ENCODE measurements at places on chromosomes 2 and 18.

DNA sequence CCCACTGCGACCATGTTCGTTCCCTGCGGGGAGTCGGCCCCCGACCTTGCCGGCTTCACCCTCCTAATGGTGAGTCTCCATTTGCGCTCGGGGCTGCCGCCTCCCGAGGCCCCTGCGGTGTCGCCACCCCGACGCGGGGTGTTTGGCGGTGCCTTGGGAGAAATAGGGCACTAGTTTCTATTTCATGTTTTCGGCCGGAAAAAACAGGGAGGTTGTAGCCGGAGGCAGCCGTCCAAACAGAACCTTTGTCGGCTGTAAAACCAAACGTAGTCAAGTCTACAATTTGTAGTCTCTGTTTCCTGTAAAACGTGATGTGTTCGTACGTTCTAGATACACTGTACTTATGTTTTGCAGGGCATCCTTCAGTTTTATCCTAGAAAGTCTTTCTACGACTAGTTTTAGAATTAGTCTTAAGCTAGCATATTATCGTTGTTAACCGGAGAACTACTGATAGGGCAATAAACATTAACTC is 290 bp downstream of the PSMG2 start:
- no peak for DNase-seq

- no peak for DNase-seq
Measured at GRCh38 chr18:66264130-66264529, 339.8 kb downstream of the CDH19 start.

GRCh38 chr18:58097907-58098166 is 53.8 kb downstream of the NEDD4L start:
- DNase-seq = no peak

DNA sequence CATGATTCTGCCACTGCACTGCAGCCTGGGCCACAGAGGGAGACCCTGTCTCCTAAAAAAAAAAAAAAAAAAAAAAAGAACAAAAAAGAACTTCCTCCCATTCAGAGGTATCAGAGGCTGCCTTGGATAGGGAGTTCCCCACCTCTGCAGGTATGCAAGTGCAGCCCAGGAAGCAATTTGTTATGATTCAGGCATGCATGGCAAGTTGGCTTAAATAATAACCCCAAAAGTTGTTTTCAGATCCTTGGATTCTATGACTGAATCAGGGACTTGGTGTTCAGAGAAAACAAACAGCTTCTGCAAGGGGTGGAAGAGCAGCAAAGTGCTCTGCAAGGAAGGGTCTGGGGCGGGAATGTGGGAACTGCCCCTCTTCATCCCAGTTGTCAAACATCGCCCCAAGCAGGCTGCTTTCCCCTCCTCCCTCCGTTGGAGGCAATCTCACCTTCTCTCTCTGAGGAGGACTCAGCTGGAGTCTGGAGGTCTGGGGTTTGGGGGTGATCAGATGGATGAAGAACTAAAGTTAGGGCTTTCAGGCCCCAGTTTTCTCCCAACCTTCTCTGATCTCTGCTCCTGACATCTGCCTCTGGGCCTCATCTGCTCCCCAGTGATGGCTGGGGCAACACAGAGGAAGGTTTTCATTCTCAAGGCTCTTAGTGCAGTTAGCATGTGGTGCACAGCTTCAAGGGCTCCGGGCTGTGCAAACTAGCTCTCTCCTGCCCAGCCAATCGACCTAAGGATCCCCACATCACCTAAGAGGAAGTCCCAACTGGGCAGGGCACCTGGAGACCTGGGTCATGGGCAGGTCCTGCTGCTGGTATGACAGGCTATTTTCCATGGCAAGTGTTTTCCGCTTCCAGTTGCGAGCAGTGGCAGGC is 3.5 kb upstream of the GDF7 start:
- DNase-seq = no peak

DNA sequence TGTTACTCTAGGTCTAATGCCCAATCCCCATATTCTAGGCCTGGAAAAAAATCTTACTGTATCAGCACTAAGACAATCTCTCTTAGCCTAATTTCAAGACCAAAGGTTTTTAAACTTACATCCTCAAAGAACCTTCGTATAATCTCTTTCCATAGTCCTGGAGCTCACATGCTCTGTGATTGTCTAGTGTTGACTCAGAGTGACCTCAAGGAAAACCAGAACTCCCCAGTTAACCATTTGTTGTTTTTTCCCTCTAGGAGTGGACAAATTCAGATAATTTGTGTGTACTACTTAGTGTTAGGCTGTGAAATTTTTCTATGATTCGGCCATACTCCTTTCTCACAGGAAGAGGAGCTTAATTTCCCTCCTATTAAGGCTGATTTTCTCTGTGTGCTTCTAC is 536.1 kb downstream of the SLC4A3 start:
- DNase-seq = no peak

DNA sequence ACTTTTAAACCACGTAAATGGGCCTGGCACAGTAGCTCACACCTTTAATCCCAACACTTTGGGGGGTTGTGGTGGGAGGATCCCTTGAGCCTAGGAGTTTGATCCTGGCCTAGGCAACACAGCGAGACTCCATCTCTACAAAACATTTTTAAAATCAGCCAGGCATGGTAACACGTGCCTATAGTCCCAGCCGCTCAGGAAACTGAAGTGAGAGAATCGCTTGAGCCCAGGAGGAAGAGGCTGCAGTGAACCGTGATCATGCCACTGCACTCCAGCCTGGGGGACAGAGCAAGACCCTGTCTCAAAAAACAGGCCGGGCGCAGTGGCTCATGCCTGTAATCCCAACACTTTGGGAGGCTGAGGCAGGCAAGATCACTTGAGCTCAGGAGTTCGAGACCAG is 12.2 kb downstream of the ROCK1 start:
- DNase-seq = no peak

GRCh38 chr2:26407526-26407925 is 5.8 kb downstream of the DRC1 start:
- DNase-seq = no peak

DNA sequence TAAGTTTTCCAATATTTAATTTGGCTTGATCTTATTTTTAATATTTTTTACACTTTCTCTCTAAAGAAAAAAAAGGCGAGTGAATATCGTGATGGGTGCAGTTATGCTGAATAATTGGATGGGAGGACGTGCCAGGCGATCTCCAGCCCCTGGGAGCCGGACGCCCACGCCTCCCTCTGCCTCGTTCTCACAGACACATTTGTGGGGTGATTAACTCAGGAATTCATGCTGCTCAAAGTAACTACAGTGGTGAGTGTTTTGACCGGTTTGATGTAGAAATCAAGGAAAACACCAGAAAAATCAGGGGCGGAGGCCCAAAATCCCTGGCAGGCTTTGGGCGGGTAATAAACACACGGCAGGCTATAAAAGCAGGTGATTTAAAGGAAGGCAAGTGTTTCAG is 736.8 kb upstream of the SALL3 start:
- no peak for DNase-seq

- no peak for DNase-seq
Measured at GRCh38 chr2:180017784-180018183, 10.7 kb upstream of the CWC22 start.

DNA sequence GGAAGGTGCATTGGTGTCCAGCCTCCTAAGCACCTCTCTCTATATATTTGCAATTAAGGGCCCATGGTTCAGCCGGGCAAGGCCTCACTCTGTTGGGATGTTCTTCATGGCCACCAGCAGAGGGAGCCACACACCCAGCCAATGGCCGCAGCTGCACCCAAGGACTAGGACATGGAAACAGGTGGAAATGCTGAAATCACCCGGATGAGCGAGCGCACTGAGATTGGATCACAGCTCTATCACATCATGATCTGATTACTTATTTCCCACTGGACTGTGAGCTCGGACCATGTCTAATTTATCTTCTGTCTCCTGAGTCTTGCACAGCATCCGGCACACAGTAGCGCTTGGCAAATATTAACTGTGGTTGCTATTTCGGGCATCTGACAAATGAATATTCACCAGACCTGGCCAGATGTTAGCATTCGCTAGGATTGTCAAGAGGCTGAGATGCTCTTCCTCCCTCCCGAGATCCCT is 31.2 kb downstream of the KIF3C start:
- DNase-seq = peak; percentile 68

- DNase-seq = no peak
Measured at GRCh38 chr2:56107502-56108220, 76.1 kb upstream of the CCDC85A start.

- DNase-seq = peak; percentile 75
Measured at GRCh38 chr2:54572262-54572635, 116.1 kb downstream of the SPTBN1 start.

DNA sequence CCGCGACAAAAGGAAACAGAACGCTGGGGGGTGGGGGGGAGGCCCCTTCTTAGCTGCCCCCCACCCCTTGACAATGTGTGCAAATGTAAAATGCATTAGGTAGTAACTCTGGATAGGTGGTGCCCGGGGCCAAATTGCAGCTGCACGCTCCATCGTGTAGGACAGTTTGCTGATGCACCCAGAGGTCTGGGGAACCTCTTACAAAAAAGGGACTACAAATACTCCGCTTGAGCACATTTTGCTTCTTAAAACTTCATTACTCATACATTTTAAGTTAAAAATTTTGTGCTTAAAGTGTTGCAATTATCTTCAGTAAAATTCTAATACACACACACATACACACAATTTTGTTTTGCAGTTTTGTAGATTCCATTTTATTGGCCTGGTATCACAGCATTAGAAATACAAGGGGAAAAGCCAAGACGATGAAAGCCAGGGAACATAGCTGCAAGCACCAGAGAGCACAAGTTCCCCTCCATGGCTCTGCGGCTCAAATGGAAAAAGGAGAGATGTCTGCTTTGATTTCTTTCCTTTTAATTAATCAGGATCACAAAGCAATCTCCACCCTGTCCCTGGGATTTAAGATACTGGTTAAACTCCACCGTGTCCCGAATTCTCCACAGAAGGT is 582.1 kb downstream of the ZEB2 start:
- DNase-seq = no peak

DNA sequence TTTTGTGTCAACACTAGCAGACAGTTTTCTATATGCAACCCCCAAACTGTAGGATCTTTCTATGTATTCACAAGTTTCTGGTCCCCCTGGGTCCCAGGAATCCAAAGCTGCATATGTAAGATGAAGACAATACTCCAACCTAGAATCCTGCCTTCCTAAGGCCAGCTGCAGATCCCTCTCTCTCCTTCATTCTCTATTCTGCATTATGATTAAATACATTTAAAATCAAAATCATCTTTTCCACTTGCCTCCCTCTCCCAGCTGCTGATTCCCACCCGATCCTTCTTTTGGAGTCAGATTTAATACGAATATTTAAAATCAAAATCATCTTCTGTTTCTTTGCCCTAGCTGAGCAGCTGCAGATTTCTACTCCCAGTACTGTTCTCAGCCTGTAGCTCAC is 783.0 kb upstream of the ZEB2 start:
- DNase-seq = no peak

DNA sequence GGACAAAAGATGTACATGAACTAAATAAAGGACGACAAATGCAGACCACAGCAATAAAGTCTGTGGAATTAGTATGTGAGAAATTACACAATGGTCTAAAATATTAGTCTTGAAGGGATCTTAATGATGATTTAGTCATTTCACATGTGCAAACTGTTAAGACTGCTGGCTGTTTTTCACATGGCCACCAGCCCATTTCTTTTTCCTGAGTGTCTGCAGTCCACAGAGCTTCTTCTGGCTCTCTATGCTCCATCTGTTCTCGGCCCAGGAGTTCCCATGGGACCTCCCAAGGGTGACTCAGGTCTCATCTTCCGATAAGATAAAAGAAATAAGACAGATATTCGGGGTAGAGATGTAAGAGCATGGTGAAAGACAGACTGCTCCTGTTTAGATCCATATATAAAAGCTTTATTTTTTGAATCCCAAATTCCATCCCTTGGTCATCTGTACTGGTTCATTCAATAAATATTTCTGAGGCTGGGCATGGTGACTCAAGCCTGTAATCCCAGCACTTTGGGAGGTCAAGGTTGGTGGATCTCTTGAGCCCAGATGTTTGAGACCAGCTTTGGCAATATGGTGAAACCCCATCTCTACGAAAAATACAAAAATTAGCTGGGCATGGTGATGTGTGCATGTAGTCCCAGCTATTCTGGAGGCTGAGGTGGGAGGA is 20.1 kb downstream of the IL1RL1 start:
- no peak for DNase-seq

DNA sequence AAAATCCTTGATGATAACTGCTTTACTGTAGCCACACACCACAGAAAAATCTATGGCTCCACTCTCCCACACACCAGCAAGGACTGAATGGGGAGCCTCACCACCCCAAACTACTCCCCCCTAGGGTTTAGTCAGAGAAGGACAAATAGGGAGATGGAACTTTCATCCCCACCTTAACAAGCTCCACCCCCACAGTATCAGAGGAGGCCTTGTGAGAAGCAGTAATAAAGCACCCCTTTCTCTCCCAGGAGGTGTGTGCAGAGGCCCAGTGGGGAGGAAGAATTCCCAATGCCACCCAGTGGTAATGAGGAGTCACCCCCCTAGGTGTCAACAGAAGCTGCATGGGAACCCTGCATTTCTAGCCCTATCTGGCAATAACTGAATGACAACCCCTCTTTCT is 224.9 kb downstream of the TNS1 start:
- DNase-seq = no peak

GRCh38 chr2:20125164-20125563 is 73.7 kb upstream of the LAPTM4A start:
- no peak for DNase-seq

- DNase-seq = no peak
Measured at GRCh38 chr2:107064750-107065149, 178.8 kb upstream of the ST6GAL2 start.

DNA sequence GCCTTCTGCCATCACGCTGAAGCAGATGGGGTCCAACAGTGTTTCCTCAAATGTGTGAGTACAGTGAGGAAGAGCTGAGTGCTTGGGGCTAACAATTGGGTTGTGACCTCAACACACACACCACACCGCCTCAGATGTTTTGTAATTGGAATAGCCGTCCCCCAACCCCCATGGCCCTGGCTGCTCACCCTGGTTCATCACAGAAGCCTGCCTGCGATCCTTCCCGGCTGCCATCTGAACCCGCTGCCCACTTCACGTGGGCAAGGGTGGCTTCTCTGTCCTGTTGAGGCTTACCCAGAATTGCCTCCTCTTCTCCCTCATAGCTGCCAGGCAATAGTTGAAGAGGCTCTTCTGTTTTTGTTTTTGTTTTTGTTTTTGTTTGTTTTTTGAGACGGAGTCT is 44.1 kb downstream of the TGOLN2 start:
- no peak for DNase-seq

DNA sequence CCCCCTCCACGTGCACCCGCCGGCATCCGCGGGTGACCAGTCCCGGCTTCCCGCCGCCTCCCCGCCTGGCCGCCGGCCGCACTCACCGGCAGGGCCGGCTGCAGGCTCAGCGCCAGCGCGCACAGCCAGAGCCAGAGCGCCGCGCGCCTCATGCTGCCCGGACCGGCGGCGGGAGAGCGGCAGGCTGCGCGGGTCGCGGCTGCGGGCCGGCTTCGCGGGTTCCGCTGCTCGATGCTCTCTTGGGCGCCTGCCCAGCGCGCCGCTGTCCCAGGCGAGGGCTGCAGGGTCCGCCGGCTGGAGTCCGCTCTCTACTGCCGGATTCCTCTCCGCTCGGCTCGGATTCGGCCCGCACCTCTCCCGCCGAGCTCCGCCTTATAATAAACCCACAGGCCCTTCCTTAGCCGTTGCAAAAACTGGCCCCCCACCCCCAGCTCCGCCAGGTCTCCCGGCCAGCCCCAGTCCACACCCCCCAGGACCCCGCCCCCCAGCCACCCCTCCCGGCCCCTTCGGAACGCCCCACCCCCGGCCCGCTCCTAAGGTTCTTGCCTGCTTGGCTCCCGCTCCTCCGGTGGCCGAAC is at the start of gene SDC1:
Gene SDC1, minus strand, starts transcription at position 415 of the 578 bp plus-strand sequence. Its CDS starts 263 bp downstream, at position 152.
- DNase-seq = no peak

Data from Jurkat, Clone E6-1 (cell line).